Suprapubic skin (tissue), 4 donors: ENCODE measurements at places on chromosomes 12 and 14.

- no peaks in the 10 kb centered on the region for H3K36me3 ChIP-seq
- no peak for DNase-seq
- H3K4me1 ChIP-seq, result no peaks in the 10 kb centered on the region
- H3K4me3 ChIP-seq, result no peak overlapping the region
- H3K27me3 ChIP-seq, result peaks cover 3% of the 10 kb centered on the region
These were observed 14.2 kb upstream of the HMGA2 start for GRCh38 chr12:65810036-65810435.

- H3K36me3 ChIP-seq, result no peaks in the 10 kb centered on the region
- H3K4me3 ChIP-seq, result no peak overlapping the region
- H3K4me1 ChIP-seq, result no peaks in the 10 kb centered on the region
- no peak overlapping the region for H3K27ac ChIP-seq
- DNase-seq, result no peak
- H3K27me3 ChIP-seq, result no peaks in the 10 kb centered on the region
These were observed 222.9 kb upstream of the SLC16A7 start for GRCh38 chr12:59372956-59373355.

DNA sequence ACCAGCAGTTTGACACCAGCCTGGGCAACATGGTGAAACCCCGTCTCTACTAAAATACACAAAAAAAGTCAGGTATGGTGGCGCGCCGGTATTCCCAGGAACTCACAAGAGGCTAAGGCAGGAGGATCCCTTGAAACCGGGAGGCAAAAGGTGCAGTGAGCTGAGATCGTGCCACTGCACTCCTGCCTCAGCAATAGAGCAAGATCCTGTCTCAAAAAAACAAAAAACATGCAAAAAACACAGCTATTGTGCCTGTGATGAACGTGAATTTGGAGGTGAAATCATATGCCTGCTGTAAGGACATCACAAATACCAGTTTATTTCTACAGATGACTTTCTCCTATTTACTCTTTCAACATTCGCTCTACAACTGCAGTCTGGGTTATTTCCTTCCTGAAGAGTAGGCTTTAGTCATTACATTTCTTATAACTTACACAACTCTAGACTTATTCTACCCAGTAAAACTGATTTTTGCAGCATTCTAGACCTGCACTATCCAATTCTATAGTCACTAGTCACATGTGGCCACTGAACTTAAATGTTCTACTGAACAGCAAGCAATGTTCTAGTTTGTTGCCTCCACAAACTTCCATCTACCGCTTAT, 48.3 kb downstream of the HNRNPC start:
- no peaks in the 10 kb centered on the region for H3K27me3 ChIP-seq
- peaks cover 72% of the 10 kb centered on the region for H3K36me3 ChIP-seq
- no peak overlapping the region for H3K27ac ChIP-seq
- DNase-seq, result no peak

DNA sequence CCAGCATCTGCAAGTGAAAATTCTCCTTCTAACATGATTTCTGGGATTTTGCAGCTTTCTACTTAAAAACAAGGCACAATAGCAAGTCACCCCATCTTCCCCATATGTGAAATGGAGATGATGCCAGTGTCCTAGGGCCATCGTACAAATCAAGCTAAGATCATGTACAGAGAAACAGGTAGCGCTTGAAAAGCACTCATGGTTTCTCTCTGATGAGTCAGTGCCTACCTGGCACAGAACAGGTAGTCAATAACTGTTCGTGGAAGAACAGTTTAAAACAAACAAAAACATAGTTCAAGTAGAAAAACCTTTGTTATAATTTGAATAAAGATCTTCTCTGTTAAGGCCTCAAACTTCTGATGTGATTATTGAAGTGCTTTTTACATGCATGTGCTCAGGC, 46.9 kb downstream of the RAD52 start:
- no peaks in the 10 kb centered on the region for H3K4me1 ChIP-seq
- H3K36me3 ChIP-seq, result peaks cover 96% of the 10 kb centered on the region
- no peaks in the 10 kb centered on the region for H3K27me3 ChIP-seq
- H3K27ac ChIP-seq, result no peak overlapping the region
- no peak for DNase-seq

GRCh38 chr14:36271939-36272907, 48.2 kb downstream of the MBIP start:
- H3K27me3 ChIP-seq, result peaks cover 41% of the 10 kb centered on the region
- H3K4me1 ChIP-seq, result peaks cover 9% of the 10 kb centered on the region
- DNase-seq, result no peak
- H3K36me3 ChIP-seq, result no peaks in the 10 kb centered on the region

GRCh38 chr14:104919993-104920315, 4.7 kb upstream of the PLD4 start:
- no peaks in the 10 kb centered on the region for H3K4me1 ChIP-seq
- no peak overlapping the region for H3K4me3 ChIP-seq
- DNase-seq, result no peak
- no peaks in the 10 kb centered on the region for H3K27me3 ChIP-seq
- no peak overlapping the region for H3K27ac ChIP-seq

GRCh38 chr14:34843011-34843554, 32.1 kb downstream of the BAZ1A start:
- H3K36me3 ChIP-seq, result no peaks in the 10 kb centered on the region
- peaks cover 24% of the 10 kb centered on the region for H3K4me1 ChIP-seq
- H3K4me3 ChIP-seq, result no peak overlapping the region
- no peak for DNase-seq
- peak overlapping the region; percentile 45 for H3K27ac ChIP-seq

DNA sequence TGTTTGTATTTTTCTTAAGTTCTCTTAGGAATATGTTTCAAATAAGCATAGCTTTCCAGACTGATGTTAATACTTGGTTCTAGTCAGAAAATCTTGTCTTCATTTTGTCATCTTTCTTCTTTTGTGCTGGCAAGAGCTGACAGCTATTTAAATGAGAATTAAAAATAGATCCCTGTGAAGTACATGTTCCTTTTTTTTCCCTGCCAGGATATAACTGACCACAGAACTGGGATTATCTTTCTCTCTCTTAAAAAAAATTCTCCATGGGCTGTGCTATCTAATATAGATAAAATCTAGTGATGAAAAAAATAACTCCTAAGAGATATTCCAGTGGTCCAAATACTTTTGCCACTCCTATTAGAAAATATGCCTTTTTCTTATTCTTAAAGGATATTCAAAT, 163.4 kb downstream of the AKAP6 start:
- no peaks in the 10 kb centered on the region for H3K4me1 ChIP-seq
- no peak for DNase-seq
- no peak overlapping the region for H3K27ac ChIP-seq
- no peaks in the 10 kb centered on the region for H3K36me3 ChIP-seq
- H3K4me3 ChIP-seq, result no peak overlapping the region

- H3K4me1 ChIP-seq, result no peaks in the 10 kb centered on the region
- peaks cover 3% of the 10 kb centered on the region for H3K36me3 ChIP-seq
- H3K27me3 ChIP-seq, result no peaks in the 10 kb centered on the region
- DNase-seq, result no peak
These were observed 61.2 kb downstream of the SLC38A6 start for GRCh38 chr14:61042220-61042619.

- H3K27me3 ChIP-seq, result peaks cover 27% of the 10 kb centered on the region
- H3K4me3 ChIP-seq, result no peak overlapping the region
- no peak overlapping the region for H3K27ac ChIP-seq
These were observed 18.7 kb upstream of the FBRSL1 start for GRCh38 chr12:132471011-132471857.

DNA sequence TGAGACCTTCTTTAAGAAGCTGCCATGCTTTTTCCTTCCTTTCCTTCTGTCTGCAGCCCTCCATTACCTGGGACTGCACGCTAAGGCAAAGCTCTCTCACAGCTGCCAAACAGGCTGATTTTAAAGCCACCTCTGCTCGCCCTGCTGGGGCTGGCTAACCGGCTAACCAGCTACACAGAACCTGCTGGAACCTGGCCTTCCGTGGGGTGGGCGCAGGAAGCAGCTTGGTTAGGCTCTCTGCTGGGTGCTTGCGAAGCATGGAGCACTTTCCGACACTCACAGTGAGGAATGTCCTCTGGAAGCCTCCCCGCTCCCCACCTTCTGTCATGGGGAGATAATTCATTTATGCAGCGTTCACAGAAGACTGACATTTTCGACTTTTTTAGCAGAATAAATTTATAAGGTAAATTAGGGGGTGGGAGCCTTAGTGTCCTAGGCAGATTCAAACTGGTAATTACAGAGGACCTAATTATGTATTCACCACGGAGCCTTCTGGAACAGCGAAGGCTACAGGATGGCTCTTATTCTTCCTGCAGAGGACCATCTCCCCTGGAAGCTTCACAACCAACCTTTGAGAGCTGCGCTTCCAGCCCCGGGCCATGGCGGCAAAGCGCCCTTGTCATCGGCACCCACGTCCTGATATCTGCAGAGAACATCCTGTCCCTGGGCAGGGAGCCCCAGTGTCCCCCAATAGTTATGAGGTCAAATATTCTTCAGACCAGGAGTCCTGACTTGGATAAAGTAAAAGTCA, 12.4 kb upstream of the BCL11B start:
- H3K4me1 ChIP-seq, result no peaks in the 10 kb centered on the region
- no peaks in the 10 kb centered on the region for H3K36me3 ChIP-seq
- no peak for DNase-seq

- H3K27ac ChIP-seq, result no peak within 1 kb of the TSS
- DNase-seq, result no peak
- H3K36me3 ChIP-seq, result no peaks in the 10 kb centered on the region
These were observed 113.9 kb upstream of the MYL2 start for GRCh38 chr12:111034083-111034885.

DNA sequence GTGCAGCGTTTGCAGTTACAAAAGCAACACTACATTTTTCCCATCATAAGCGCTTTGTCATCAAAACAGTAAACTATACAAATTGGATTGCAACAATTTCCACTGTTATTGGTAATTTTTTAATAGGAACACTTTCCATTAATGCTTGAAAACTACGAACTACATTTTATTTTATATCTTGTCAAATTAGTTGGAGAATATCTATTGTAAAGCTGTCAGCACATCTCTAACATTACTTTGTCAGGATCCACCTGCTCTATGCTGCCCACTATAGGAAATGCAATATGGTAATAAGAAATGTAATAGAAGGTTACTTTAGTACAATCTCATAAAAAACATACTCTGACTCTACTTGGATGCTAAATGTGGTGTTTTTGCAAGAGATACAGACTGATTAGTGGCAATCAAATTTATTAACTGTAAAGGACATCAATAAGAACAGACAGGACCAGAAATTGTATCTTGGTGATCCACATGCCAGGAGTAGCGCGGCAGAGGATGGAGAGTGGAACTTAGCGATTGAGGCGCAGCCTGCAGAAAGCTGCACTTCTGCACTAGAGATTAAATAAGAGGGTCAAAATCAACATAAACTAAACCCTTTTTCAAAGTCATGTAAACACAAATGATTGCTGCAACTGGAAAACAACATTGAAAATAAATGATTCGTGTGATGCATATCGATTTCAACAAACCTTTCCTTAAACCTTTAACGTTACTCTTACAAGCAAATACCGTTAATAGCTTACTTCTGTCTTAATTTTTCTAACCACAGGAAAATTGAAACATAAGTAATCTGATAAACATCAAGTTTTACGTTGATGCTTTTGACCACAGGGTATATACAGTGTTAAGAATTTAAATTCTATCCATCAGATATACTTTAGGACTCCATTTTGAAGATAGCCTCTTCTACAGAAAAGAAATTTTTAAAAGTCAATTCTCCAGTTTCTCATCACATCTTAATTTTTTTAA, 3.6 kb upstream of the ARID2 start:
- H3K4me1 ChIP-seq, result peaks cover 55% of the 10 kb centered on the region
- no peaks in the 10 kb centered on the region for H3K27me3 ChIP-seq
- H3K36me3 ChIP-seq, result no peaks in the 10 kb centered on the region
- H3K4me3 ChIP-seq, result peak overlapping the region; percentile 88
- DNase-seq, result no peak

GRCh38 chr14:54852215-54852614, 50.4 kb downstream of the GCH1 start:
- no peak for DNase-seq
- H3K36me3 ChIP-seq, result no peaks in the 10 kb centered on the region
- no peak overlapping the region for H3K27ac ChIP-seq
- H3K27me3 ChIP-seq, result no peaks in the 10 kb centered on the region

DNA sequence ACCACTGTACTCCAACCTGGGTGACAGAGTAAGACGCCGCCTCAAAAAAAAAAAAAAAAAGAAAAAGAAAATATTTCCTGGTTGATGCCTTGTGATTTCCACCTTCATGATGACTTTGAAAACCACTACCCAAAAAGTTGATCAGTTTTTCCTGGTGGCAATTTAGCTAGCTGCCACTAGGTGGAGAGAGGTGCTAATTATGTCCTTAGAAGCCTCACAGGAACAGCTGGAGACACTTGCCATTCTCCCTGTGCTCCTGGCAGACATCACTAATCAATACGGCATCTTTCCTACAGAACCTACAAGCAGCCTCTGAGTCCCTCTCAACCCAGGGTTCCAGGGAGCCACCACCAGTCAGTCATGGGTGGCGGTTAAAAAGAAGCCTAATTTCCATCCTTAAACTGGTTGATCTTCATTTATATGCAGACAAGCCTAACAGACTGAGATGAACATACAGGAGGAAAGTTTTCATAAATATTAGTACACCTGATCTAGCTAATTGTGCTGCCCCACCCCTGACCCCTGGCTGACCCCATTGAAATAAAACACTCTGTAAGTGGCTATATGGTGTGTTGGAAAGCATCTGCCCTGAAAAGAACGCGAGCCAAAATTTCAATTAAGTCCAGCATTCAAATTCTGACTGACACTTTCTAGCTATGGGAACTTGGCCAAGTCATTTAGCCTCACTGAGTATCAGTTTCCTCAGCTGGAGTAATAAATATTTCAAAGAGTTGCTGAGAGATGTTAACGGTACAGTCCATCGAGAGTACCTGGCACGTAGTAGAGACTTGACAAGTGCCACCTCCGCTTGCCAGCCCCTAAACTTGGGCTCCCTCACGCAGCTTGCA, 6.2 kb upstream of the OAS1 start:
- peaks cover 15% of the 10 kb centered on the region for H3K4me1 ChIP-seq
- no peaks in the 10 kb centered on the region for H3K36me3 ChIP-seq
- H3K27ac ChIP-seq, result no peak overlapping the region

- DNase-seq, result no peak
- no peaks in the 10 kb centered on the region for H3K27me3 ChIP-seq
- H3K4me3 ChIP-seq, result no peak overlapping the region
- H3K4me1 ChIP-seq, result no peaks in the 10 kb centered on the region
- H3K36me3 ChIP-seq, result no peaks in the 10 kb centered on the region
These were observed 9.0 kb downstream of the PLEKHA5 start for GRCh38 chr12:19138551-19138950.

DNA sequence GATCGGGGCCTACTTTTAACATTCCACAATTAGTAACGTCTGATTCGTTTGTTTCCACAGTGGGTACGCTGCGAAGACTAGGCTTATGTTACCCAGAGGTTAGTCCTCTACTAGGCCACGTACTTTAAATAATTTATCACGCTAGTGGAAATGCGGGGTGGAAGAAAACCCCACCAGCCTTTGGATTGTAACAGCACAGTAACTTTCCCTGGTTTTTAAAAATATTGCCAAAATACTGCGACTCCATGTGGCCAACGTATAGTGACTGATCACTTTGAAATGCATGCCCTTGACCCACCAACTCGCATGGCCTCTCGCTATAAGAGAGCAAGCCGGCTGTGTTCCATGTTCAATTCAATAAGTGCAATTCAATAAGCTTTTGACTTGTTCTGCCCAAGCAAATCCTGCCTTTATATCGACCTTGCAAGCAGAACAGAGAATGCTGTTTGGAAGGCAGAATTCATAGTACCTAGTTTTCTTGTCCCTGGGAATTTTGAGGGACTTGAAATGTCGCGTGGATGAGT, 882 bp upstream of the GTF2A1 start:
- H3K4me3 ChIP-seq, result peak overlapping the region; percentile 88
- DNase-seq, result no peak

GRCh38 chr14:64581363-64581762, 31.6 kb downstream of the PPP1R36 start:
- H3K36me3 ChIP-seq, result no peaks in the 10 kb centered on the region
- DNase-seq, result no peak
- H3K4me1 ChIP-seq, result no peaks in the 10 kb centered on the region
- H3K4me3 ChIP-seq, result no peak overlapping the region
